ENCODE measurements at places on chromosomes 11 and 22. TPM values are rescaled to one million over a fixed set of nuclear protein-coding genes. Genes with fewer than 3 reads are reported as not detected.

DNA sequence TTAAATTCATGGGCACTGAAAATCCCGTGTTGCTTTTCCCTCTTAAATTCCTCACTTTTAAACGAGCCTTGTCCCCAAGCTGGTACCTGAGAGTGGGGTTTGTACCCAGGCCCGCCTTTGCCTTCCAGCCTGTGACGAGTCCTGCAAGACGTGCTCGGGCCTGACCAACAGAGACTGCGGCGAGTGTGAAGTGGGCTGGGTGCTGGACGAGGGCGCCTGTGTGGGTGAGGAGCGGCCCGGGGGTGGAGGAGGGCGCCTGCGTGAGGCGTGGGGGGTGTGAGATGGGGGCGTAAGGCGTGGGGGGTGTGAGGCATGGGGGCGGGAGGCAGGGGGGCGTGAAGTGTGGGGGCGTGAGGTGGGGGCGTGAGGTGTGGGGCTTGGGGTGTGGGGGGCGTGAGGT is 4.0 kb downstream of the CRELD2 start:
- DNase-seq = no peak

Gene MIOX
- 1.8 TPM for total RNA-seq

DNA sequence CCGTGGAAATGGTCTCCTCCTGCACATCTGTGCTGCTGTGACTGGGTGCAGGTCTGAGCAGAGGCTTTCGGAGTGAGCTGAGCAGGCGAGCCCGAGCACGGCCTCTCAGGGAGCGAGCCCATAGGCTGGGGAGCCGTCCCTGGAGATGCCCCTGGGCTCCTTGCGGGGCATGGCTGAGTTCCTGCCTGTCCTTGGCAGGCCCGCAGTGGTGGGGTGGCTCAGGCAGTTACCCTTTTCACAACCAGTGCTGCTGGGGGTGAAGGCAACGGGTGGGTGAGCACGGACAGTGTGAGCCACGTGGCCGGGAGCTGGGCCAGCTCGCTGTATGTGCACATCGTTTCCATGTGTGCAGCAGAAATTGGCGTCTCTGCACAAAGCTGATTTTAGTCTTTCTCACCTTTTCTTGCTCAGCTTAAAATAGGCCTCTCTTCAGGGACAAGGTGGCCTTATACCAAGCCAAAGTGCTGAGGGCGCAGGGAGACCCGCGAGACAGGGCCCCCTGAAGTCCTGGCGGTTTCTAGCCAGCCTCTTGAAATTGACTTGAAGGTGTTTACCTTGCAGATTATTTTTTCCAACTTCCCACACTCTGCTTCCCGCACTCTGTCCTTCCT is at the start of gene TP53AIP1:
TP53AIP1 (minus strand) TSS at position 55 of the 611 bp plus-strand sequence. CDS start 5,053 bp downstream, outside the sequence.
- no peak for DNase-seq

DNA sequence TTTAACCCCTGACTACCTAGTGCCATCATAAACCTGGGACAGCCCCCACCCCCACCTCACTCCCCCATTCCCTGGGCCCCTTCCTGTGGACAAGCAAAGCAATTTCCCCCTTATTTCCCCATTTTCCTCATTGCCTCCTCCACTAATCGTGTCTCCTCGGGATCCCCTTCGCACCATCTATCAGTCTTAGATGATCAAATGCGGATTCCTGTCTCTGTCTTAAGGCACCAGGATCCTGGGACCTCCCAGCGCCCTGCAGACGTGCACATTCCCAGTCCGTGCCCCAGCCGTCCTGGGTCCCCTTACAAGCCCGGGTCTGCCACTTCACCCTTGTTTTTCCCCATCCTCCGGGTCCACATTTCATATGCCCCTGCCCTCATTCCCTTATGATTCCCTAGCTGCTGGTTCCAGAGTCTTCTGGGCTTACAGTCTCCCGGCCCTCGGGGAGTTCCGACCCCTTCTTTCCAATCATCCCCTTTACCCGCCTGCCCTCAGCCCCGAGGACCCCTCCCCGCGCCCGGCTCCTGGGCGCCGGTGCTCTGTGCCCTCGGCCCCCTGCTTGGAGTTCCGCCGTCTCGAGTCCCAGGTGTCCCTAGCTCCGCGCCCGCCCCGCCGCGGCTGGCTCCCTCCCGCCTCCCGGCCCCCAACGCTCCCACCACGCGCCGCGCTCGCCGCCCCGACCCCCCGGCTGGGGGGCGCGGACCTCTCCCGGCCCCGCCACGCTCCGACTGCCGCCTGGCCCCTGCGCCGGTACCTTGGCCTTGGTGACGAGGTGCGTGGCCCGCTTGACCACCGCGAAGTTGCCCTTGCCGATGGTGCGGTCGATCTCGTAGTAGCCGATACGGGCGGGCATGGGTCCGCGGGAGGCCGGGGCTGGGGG is 599 bp downstream of the SIK3 start:
- DNase-seq = no peak

- DNase-seq = no peak
Observed at GRCh38 chr22:36258701-36259614, 6.0 kb downstream of the APOL1 start.

- no peak for DNase-seq
Observed at GRCh38 chr11:134879931-134880330, 467.9 kb upstream of the B3GAT1 start.

Measured in kidney epithelial cell (primary cell).